ENCODE measurements at places on chromosomes 4 and X. TPM values are rescaled to one million over a fixed set of nuclear protein-coding genes. Genes with fewer than 3 reads are reported as not detected.

The GABRQ gene
- 0.81 TPM for total RNA-seq

DNA sequence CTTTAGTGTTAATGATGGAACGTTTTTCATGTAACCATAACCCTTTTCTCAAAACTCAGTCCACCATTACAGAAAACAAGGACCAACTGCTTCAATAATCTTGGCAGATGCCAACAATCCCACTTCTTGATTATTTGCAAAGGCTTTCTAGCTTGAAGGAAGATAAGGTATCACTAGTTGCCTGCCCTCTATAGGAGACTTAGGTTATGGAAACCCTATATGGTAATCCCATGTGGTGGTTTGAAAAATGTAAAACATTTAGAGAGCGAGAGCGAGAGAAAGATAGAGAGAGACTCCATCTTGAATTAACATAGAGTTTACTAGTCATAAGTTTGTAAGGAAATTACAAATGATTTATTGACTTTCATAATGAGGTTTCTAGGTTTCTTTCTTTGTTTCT, 1627.5 kb upstream of the TENM3 start:
- DNase-seq, result no peak

The DIPK2B gene
- not detected for total RNA-seq

GRCh38 chr4:88811904-88812303, 114.3 kb upstream of the NAP1L5 start:
- DNase-seq, result no peak

DNA sequence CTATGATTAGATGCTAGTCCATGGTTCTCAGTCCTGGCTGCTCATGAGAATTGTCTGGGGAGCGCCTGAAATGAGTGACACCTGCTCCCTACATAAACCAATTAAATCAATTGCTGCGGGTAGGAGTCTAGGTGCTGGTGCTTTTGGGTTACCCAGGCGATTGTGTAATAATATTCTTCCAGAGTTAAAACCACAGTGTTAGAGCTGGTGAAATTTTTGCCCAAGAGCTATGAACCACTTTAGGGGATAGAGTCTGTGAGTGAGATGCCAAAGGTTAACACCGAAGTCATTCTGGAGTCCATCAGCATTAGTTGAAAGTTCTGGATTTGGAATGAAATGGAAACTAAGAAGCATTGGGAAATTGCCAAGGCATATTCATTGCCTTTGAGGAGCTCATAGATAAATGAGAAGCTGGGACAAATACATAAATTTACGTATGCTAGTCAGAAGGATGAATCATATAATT, 15.3 kb downstream of the PDK3 start:
- no peak for DNase-seq

- DNase-seq, result no peak
These were observed 258.4 kb downstream of the BCOR start for GRCh38 chrX:39839371-39839770.

The ALB gene
- total RNA-seq, result not detected

GRCh38 chrX:86014421-86014820, 32.9 kb downstream of the CHM start:
- no peak for DNase-seq

- no peak for DNase-seq
These were observed 10.6 kb downstream of the SLC38A5 start for GRCh38 chrX:48459483-48459882.

- DNase-seq, result no peak
These were observed 1418.6 kb downstream of the STIM2 start for GRCh38 chr4:28279249-28279648.

- DNase-seq, result no peak
These were observed at the start of gene GPR143 for GRCh38 chrX:9765737-9766097. Gene GPR143, minus strand, starts transcription at chrX:9765847. Its CDS starts 30 bp downstream, at chrX:9765817.

The SRPX2 gene
- total RNA-seq, result 11.2 TPM

The OTUD6A gene
- total RNA-seq, result not detected

The ZRSR2 gene
- 0.72 TPM for total RNA-seq

The RAB33A gene
- not detected for total RNA-seq
